CD4-positive, alpha-beta T cell treated with Interferon alpha-2 for 1 hour (primary cell): ENCODE measurements at places on chromosomes 6 and 20.
A peak's percentile ranks its signal among the peaks of the same experiment; 100 is the strongest.

GRCh38 chr6:158122048-158122447 lies 46.0 kb downstream of the SERAC1 start:
- no peak for DNase-seq

- no peak for DNase-seq
Measured at GRCh38 chr6:99297006-99297405, 52.5 kb downstream of the FAXC start.

GRCh38 chr6:46808806-46809205 lies 15.6 kb downstream of the MEP1A start:
- DNase-seq, result no peak

- peak; percentile 12 for DNase-seq
Measured at GRCh38 chr6:117600008-117600743, 2.1 kb downstream of the GOPC start.

- DNase-seq, result no peak
Measured at GRCh38 chr6:140003217-140003616, 628.8 kb upstream of the CITED2 start.

DNA sequence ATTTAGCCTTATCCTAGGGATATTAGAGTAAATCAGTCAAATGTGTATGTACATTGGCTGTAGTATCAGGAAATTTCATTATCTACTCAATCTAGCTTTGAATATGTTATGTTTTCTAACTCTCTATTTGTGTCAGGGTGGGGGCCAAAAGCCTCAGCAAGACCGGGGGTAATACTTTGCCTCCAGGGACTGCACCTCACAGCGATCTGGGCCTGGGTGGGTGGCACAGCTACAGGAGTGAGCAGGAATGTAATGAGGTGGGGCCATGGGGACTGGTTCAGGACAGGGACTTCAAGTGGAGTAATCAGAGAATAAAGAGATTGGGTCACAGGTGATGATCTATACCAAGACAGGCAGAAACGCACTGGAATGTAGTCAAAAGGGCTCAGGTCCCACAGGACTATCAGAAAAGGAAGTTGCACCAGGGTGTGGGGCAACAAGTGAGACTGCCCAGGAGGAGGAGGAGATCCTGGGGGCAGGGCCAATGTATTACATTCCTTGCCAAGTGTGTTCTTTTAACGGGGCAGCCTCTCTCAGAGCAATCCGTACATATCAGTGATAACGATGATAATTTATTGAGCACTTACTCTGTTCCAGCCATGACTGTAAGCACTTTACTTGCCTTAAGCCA lies 54.0 kb downstream of the PIGU start:
- peak; percentile 8 for DNase-seq
